Umbilical cord (tissue), 2 donors: ENCODE measurements at places on chromosomes 11 and 22. TPM values are rescaled to one million over a fixed set of nuclear protein-coding genes. Genes with fewer than 3 reads are reported as not detected.

The GDPD4 gene
- total RNA-seq = 0.48 TPM

DNA sequence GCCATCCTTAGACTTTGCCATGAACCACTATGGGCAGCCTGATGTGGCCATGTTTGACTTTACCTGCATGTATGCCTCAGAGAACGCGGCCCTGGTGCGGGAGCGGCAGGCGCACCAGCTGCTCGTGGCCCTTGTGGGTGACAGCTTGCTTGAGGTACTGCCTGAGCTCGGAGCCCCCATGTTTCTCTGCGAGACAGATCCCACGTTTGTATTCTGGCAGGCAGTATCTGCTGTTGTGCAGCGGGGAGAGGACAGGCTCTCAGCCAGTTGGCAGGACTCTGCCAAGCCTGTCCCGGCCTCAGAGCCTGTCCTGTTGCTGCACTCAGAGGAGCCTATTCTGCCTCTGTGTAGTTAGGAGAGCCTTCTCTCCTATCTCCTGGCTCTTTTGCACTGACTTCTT, 109.9 kb downstream of the MICAL2 start:
- DNase-seq = peak; percentile 62

DNA sequence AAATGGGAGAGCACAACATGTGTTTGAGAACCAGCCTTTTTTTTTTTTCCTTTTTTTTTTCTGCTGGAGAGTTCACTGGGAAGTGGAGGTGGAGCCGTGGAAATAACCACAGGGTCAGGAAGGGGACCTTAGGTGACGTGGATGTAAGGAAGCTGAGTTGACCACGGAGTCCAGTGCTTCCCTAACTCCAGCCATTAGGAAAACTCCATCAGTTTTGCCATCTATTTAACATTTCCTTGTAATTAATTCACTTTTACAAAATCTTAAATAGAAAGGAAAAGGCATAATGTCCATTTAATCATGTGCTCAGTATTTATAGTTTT, 2.0 kb upstream of the CDK2AP2 start:
- DNase-seq = no peak

GRCh38 chr11:68903288-68904247, at the start of the genes IGHMBP2 and MRPL21:
TSS of gene IGHMBP2 (plus strand) at chr11:68903891. CDS start at chr11:68903953, 62 bp downstream.
TSS of gene MRPL21 (minus strand) at chr11:68903832. CDS start at chr11:68903810, 22 bp downstream.
- DNase-seq = peak; percentile 84

GRCh38 chr11:66231561-66231960, 36.9 kb upstream of the RAB1B start:
- no peak for DNase-seq

DNA sequence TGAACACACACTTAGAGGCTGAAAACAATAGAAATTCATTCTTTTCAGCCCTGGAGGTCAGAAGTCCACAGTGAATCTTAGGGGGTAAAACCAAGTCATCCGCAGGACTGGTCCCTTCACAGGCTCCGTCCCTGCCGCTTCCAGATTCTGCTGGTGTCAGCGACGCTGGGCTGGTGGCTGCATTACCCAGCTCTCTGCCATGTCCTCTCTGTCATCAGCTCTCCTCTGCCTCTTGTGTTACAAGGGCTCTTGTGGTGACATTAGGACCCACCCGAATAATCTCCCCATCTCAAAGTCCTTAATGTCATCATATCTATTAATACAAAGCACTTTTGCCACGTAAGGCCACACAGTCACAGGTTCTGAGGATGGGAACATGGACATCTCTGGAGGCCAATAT, 47.7 kb upstream of the ANO1 start:
- no peak for DNase-seq

GRCh38 chr22:21104126-21104691, 58.5 kb downstream of the LRRC74B start:
- no peak for DNase-seq

The APOBEC3A gene
- total RNA-seq = 16.6 TPM

- DNase-seq = no peak
Measured at GRCh38 chr22:33842421-33843094, 77.7 kb downstream of the LARGE1 start.

DNA sequence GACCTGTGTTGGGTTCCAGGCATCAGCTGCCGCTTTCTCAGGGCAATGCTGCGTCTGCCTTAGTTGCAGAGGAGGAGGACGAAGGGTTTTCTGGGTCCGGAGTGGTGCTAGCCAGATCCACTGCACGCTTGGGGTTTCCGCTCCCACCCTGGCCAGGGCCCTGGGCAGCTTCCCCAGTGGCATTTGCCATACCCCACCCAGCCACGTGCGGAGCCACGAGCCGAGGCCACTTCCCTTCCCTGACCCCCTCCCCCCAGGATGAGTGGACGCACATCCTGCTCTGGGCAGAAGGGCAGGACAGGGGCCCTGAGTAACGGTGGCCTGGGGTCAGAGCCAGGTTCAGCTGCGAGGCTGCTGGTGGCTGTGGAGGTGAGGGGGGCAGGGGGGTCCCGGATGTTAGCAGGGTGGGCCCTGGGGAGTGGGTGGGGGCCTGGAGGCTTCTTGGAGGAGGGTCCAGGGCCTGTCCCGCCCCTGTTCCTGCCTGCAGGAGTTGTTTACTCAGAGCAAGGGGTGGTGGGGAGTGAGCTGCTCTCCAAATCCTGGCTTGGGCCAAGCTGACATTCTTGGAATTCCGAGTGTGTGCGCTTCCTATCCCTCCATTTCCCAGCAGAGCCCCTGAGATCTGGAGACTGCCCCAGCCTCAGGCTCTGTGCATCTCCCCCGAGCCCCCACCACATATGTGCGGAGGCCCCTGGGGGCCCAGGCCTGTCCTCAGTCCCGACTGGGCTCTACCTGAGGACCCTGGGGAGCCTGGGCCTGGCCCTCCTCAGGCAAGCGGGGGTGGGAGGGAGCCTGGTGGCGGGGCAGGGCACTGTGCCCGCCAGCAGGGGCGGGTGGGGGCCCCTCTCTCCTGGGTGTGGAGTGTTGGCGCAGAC, 1.4 kb downstream of the TSPAN4 start:
- DNase-seq = peak; percentile 97

The MAPK11 gene
- 4.3 TPM for total RNA-seq

DNA sequence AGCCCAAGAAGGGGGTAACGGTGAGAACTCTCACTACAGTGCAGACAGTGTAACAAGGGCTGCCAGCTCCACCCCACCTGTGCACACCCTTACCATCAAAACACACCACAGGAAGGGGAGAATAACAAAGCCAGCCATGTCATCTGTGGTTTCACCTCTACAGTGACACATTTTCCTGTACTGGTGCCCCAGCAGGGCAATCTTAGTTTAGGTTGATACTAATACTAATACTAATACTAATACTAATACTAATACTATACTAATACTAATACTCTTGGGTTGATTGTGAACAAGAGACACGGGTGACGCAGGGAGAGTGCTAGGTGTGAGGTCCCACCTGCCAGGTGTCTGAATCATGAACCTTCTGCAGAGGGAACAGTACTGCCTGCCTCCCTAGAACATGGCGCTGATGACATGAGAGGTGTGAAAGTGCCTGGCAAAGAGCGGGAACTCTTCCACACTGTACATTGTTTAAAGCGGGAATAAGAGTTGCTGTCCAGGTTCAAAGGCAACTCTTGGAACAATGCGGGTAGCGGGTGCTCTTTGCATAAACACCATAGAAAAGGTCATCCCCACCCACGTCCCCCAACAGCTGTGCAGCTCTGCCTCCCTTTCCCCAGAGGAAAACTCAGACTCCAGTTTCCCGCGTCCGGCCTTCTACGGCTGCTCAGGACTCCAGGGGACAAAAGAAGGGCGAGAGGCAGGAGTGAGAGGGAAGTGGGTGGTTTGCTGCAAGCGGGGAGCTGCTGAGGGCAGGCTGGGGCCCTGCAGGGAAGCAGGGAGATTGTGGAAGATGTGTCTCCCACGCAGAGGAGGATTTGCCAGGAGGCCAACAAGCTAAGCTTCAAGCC, 25.0 kb upstream of the TMPRSS4 start:
- DNase-seq = no peak

GRCh38 chr11:35826949-35827348, 116.9 kb upstream of the LDLRAD3 start:
- DNase-seq = no peak

DNA sequence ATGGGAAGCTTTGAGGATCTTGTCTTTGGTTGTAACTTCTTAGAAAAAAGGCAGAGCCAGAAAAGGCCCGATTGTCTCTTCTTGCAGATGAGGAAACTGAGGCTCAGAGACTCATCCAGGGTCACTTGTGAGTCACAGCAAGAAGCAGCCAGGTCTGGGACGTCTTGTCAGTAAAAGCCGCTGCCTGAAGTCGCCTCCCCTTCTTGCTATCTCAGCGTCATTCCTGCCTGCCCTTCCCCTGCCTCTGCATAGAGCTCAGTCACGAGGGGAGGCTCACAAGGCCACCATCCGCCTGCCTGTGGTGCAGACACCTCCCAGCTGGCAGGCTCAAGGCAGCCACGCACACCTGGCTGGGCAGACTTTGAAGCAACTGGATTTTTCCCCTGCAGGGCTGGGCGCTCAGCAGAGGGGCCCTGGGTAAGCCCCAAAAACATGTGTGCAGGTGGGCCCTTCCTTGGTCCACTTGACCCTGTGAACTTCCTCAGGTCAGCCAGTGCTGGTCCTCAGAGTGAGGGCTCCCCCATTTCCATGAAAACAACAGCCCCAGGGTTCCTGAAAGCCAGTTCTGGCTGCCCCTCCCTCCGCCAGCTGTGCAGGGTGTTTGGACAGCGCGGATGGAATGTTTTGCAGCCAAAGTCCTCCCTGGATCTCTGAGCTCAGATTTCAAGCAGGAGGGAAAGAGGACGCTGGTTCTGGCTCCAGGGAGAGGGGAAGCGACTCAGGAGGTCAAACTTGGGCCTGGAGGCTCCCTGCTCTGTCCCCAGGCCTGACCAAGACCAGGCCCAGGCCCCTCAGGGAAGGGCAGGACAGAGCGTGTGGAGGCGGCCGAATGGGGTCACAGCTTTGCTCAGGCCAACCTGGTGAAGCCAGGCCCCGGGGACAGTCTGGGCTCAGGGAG, 6.0 kb upstream of the RAB3IL1 start:
- DNase-seq = peak; percentile 93

The SRPRA gene
- total RNA-seq = 32.0 TPM

DNA sequence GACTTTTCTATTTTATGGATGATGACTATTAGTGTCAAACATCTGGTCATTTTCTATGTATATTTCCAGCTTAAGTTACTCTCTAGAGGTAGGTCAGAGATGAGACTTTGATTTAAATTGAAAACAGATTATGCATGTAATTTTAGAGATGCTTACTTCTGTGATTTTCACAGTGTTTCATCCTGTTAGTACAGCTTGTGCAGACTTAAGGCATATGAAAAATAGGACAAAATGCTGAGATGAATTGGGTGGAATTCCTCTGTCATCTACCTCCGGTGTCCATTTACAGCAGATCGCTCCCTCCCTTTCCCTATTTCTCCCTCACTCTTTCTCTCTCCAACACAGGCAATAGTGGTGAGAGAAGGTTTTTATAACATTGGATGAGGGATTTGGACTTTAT, 14.1 kb downstream of the JAM3 start:
- no peak for DNase-seq

GRCh38 chr22:25668437-25668836, 73.6 kb upstream of the MYO18B start:
- DNase-seq = peak; percentile 59

GRCh38 chr11:11029027-11029426, 171.2 kb upstream of the ZBED5 start:
- DNase-seq = no peak

DNA sequence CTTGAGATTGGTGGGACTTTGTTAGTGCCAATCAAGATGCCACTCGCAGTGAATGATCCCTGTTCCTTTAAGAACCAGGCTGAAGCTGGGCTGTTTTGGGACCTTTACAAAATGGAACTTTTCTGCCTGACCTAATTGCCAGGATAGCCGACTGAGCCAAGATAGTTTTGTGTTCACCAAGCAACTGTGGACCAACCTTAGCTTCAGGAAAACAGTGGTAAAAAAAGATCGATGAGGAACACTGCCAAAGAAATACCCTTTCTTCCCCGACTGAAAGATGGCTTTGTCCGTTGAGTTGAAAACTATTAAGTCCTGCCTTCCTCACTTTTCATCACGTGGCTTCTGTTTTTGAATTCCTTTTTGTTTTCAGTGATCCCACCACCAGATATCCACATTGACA, 157.9 kb upstream of the SORL1-AS1 start:
- no peak for DNase-seq

The VPREB1 gene
- total RNA-seq = 1.9 TPM

GRCh38 chr11:44912270-44912987, 38.3 kb downstream of the TP53I11 start:
- no peak for DNase-seq

The DKK3 gene
- 129 TPM for total RNA-seq
